ENCODE measurements at places on chromosomes 2 and 18.

DNA sequence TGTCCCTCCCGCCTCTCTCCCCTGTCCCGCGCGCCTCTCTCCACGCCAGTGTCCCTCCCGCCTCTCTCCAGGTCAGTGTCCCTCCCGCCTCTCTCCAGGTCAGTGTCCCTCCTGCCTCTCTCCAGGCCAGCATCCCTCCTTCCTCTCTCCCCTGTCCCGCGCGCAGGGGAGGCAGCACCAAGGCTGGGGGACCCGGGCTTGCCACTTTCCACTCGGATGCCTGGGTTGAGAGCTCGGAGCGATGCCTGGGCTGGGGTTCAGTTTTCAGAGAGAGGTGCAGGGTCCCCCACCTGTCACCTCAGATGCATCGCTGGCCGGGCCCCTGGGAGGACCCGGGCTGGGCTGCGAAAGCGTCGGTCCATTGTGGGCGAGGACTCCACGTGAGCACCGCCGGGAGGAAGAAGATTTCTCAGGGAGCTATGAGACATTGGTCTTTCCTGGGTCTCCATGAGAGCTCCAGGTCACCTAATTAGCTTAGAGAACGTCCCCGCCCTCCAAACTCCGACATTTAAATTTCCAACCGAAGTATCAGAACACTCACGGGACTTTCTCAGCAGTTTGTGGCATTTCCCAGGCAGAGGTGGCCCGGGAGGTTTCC, 2.1 kb downstream of the FBLN7 start:
- DNase-seq = no peak

- DNase-seq = no peak
Observed at GRCh38 chr2:69168144-69168813, 155.3 kb downstream of the ANTXR1 start.

DNA sequence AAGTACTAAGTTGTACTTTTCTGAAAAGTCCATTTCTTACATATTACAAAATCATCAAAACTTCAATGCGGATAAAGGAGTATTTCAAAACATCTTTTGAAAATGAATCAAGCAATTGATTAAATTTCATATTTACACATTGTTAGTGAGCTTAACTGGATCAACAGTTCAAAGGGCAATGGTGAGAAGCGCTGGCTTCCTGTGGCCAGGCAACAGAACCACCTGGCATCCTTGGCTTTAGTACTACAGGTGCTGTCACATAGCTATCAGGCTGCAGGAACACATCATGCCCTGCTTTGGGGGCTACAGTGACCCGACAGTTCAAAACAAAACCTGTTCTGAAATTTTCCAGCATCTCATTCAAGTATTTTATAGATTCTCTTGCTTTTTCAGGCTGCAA, 59.2 kb downstream of the SMAD2 start:
- no peak for DNase-seq

DNA sequence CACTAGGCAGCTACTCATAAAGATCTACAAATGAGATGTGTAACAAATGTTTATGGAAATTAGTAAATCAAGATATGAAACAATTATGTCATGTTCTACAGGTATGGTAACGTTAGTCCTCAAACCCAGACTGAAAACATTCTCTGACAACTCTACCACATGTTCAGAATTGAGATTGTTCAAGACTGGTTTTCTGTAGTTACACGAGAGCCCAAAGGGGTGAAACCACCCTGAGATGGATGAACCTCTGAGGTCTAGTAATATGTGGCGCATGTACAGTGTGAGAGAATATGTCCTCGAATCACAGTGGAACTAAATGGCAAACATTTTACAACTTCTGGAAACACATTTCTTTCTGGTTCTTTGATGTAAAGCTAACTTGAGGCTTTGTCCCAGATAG, 614.3 kb downstream of the ZEB2 start:
- DNase-seq = no peak

- no peak for DNase-seq
Observed at GRCh38 chr2:1625281-1626001, 118.9 kb downstream of the PXDN start.

DNA sequence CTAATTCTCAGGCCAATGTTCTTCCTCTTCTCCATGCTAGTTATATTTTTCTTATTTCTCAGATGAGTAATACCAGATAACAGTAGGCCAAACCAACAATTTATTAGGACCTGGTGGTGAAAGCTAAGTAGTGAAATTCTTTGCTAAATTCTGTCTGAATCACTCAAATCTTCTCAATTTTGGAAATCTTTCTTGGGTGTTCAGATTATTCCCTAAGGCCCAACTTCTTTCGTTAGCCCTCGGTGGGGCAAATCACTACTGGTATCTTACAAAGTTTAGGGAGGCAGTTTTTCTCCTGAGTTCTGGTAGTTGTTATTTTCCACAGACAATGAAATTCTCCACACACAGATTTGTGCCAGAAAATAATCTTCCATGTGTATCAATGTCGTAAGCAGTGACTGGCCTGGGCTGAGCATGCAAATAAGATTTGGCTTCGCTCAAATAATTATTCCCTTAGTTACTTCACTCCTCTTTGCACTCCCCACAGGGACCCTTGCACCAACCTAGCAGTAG, 443.5 kb upstream of the SLC14A2 start:
- no peak for DNase-seq

GRCh38 chr2:219661197-219661954, 33.9 kb downstream of the SLC4A3 start:
- no peak for DNase-seq

DNA sequence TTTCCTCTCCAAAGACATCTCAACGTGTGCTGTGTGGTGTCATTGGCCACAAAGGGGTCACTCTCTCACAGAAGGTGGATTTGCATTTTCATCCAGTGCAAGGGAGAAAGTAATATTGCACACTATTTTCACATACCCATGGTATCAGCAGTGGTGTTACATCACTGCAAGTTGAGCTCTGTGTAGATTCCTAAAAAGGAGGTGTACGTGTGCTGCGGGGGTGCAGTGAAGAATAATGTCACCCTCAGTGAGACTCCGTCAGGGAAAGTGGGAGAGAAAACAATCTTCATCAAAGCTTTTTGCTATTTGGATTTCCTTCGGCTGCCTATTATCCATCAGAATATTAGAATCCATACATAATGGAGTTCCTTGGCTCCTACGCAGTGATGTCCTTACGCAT, 733.8 kb upstream of the FANCL start:
- DNase-seq = no peak

GRCh38 chr2:28565720-28566295, 69.9 kb downstream of the PLB1 start:
- no peak for DNase-seq

DNA sequence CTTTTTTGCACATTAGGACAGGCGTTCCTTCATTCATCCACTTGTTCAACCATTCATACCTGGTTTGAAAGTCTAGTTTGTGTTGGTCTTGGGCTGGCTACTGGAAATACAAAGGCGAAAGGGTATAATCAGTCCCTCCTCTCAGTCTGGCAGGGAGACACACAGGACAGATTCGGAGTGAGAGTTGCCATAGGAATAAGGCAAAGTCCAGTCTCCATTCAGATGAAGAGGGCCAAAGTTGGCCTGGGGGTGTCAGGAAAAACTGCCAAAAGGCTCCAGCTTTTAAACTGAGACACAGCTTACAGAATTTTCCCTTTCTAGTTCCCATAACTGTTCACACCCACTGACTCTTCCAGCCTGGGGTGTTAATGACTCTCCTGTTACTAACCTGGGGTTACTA, 96.3 kb upstream of the AQP4 start:
- no peak for DNase-seq

DNA sequence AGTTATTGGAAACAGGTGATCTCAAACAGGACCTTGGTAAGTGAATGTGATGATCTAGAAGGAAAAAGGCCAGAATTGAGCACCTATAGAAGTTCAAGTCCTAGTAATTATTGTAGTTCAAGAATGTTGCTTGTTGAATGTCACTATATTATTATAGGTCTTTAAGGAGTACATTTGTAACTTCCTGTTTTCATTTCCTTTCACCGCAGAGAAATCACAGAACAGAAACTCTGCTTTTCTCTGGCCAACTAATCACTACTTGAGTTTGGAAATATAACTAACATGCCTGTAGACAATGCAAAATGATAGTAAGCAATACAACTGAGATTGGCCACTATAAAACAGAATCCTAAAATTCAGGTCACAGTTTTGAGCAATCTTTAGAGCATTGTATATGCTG, 61.8 kb upstream of the EFEMP1 start:
- no peak for DNase-seq

DNA sequence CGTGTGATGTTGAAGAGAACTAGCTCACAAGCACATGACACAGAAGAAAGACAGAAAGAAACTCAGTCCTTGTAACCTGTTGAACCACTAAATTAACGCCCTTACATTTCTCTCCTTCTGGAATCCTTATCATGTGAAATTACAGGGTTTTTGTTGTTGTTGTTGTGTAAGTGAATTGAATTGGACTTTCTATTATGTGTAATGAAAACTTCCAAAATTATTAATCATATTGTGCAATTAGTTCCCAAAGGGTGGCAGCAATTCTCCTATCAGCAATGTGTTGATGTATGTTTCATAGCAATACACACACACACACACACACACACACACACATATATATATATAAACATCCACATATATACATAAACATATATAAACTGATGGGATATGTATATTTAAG, 402.2 kb upstream of the TCF4 start:
- DNase-seq = no peak

DNA sequence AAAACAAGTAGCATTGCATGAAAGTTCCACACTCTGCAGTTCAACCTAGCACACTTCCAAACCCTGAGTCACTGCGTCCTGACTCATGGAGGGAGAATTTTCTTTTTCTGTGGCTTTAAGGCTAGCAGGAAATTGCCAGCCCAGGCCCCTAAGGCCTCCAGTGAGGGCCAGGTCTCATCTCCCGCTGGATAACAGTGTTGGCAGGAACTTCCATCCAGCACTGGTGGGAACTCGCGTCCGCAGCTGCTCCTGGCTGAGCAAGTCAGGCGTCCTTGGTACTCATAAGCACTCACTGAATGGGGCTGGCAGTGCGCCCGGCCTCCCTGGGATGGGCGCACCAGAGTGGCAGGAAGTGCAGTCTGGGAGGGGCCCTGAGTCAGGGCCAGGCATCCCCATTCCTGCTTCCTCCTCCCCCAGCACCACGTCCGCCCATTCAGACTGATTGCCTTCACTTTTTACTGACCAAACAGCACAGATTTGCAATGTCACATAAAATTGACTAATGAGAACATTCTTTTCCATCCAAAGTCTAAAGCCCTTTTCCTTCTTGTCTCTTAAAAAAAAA, 14.3 kb downstream of the MALL start:
- no peak for DNase-seq

- no peak for DNase-seq
Observed at GRCh38 chr2:81436256-81436655, 1131.7 kb upstream of the LRRTM1 start.

- DNase-seq = no peak
Observed at GRCh38 chr2:239285071-239285931, 115.5 kb downstream of the HDAC4 start.

DNA sequence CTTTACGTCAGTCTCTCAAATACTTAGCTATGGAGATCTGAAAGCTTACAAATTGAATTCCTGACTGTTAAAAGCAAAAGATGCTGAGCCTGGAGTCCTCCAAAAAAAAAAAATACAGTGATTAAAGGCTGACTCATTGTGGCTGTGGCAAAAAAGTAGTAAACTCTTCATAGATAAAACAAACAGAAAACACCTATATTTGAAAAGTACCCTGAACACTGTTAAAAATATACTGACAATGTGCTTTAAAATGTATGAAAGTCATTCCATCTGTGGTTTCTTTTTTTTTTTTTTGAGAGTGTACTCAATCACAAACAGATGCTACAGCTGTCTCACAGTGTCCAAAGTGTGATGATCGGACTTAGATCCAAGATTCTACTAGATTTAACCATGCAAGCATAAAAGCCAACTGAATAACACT, 267.6 kb upstream of the CYP26B1 start:
- no peak for DNase-seq

DNA sequence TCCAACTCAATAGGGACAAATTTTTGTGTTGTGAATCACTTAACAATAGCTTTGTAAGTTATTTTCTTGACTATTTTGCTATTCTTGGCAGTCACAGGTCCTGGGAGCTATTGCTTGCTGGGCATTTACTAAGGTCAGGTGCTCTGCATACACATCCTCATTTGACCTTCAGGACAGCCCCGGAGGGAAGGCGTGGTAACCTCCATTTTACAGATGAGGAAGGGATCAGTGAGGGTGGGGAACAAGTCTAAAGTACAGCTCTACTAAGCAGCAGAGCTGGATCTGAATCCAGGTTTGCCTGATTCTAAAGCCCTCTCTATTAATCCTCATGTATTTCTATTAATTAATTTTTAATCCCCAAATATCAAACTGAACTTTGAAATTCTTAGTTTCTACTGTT, 58.8 kb downstream of the PTPN2 start:
- DNase-seq = no peak

DNA sequence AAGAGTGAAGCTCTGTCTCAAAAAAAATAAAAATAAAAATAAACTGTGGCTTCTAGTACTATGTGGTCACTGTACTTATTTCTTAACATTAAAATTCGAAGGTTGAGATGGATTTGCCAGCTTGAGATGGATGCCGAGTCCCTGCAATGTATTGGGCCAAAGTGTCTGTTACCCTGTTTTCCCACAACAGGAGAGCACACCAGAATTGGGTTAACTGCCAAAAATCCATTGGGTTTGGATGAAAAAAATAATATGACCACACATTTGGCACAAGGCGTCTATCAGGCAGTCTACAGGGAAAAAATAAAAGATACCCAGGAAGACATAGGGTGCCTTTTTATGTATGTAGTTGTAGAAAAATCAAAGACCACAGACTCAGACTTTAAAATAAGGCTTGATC, 19.2 kb upstream of the MAPRE3 start:
- no peak for DNase-seq

- DNase-seq = no peak
Observed at GRCh38 chr2:189192766-189193165, 13.2 kb upstream of the COL5A2 start.

DNA sequence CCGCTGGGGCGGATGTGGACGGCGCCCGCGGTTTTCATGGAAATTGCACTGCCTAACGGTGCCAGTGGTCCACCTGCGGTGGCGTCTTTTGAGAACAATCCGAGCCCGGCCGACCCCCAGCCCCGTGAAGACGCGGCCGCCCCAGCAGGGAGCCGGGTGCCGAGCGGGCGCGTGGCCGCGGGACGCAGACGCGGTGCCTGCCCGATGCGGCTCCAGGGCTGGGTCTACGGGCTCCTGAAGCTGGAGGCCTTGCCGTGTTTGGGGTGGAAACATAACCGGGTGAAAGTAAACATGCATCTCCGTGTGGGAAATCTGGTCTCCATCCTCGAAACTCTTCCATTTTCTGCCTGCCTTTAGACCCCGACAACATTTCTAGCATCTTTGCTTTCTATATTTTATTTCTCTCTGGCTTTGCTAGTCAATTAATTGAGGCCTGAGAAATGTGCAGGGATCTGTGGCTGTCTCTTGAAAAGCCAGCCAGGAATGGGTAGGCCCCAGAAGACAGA, 572 bp downstream of the INPP4A start:
- no peak for DNase-seq

- no peak for DNase-seq
Observed at GRCh38 chr2:174158003-174158402, 90.3 kb downstream of the OLA1 start.

- no peak for DNase-seq
Observed at GRCh38 chr18:13513021-13513420, 213.3 kb downstream of the FAM210A start.
